ENCODE measurements at places on chromosomes 7 and 10.

- no peak for DNase-seq
These were observed 62.2 kb downstream of the AKR1E2 start for GRCh38 chr10:4888236-4888635.

GRCh38 chr10:79145517-79146470 lies 77.0 kb downstream of the ZMIZ1 start:
- DNase-seq, result no peak

- DNase-seq, result no peak
These were observed 2.2 kb upstream of the SKIDA1 start for GRCh38 chr10:21527598-21528235.

DNA sequence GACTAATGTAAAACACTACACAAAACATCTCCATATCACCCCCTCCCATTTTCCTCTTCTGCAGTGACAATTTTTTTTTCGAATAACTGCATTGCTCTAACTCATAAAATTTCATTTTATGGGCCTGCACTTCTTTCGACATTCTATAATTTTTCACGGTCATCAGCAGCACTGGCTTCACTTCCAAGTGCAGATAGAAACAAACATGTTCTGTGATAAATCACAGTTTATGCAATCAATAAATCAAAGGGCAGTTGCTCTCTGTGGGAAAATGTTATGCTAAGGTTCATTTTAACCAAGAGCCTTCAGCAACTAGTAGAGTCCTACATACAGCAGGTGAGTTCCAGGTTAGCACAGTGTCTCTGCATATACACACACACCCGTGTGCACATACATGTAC lies 100.1 kb downstream of the GPAM start:
- no peak for DNase-seq

- DNase-seq, result no peak
These were observed 88.3 kb downstream of the C10orf105 start for GRCh38 chr10:71631007-71631861.

- no peak for DNase-seq
These were observed 83.7 kb downstream of the DIP2C start for GRCh38 chr10:605632-606325.

All from stimulated activated CD4-positive, alpha-beta T cell treated with anti-CD3 and anti-CD28 coated beads, Interleukin-12 subunit alpha, Interleukin-12 subunit beta, amount 100 ng/mL, for 24 hours (primary cell).